Right cardiac atrium (tissue), 5 donors: ENCODE measurements at places on chromosomes 7 and 10. TPM values are rescaled to one million over a fixed set of nuclear protein-coding genes. Genes with fewer than 3 reads are reported as not detected.

DNA sequence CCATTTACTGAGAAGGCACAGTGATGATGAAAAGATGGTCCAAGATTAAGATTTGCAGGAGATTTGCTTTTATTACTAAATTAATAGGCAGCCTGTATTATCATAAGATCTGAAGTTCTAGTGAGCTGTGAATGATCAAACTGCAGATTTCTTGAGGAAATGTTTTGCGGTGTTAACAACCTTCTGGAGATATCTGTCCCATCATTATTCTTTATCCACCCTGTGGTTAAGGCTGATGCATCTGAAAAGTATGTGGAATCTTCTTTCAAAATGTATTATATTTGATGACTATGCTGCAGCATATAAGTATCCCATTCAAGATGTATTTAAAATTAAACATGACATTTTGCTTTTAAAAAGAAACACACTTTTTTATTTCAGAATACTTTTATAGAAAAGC, 150.3 kb downstream of the POLR1F start:
- no peak for DNase-seq

- DNase-seq, result no peak
These were observed 7.6 kb upstream of the GRID2IP start for GRCh38 chr7:6558837-6559236.

- peak; percentile 13 for DNase-seq
These were observed 32.2 kb upstream of the AQP1 start for GRCh38 chr7:30879139-30880124.

DNA sequence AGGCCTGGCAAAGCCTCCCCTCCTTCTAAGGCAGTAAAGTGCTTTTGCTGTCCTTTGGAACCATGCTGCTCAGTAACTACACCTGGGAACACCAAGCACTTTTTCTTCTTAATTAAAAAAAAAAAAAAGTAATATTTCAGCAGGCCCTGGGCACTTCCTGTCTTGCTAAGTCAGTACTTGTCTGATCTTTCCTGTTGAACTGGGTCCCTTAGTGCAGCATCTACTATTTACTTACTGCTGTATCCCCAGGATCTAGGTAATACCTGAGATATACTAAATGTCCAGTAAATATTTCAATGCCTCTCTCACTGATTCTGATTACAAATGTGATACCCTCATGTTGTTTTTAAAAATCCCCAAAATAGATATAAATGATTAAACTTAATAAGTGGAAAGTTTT, 77.4 kb downstream of the PPP1R3C start:
- DNase-seq, result no peak

DNA sequence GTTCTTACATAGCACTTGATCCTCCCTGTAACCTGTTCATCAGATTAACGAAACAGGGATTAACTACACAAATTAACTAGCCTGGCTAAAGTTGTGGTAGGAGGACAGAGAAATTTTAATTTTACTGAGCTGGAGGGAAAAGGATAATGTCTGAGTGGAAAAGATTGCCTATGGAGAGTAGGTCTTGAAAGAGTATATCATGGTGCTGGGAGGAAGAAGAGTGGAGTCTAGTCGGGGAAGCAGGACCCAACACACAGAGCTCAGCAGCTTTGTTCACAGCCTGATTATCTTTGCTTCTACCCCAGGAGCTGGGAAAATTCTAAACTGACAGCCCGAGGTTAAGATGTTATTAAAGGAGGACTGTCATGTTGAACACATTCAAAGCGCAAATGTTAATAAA, 6.1 kb upstream of the KDM7A start:
- no peak for DNase-seq

GRCh38 chr7:12889391-12889790, 202.0 kb downstream of the ARL4A start:
- DNase-seq, result no peak

DNA sequence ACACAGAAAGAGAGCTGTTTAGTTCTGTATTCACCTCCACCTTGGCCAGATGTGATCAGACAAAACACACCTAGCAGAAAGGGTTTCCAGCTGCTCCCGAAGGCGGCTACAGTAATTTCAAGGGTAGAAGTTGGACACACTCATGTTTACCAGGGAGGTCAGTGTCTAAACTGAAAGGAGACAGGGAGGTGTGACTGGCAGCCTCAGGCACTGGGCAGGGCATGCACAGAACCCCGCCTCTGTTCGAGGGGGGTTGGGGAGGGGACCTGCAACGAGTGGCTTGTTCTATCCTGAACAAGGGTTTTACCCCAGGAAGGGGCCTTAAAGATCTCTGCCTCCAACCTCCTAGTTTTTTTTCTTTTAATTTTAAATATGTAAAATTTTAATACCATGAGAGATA, 49.6 kb downstream of the BPGM start:
- DNase-seq, result peak; percentile 64

- DNase-seq, result no peak
These were observed 70.1 kb upstream of the CABCOCO1 start for GRCh38 chr10:61592581-61592980.

DNA sequence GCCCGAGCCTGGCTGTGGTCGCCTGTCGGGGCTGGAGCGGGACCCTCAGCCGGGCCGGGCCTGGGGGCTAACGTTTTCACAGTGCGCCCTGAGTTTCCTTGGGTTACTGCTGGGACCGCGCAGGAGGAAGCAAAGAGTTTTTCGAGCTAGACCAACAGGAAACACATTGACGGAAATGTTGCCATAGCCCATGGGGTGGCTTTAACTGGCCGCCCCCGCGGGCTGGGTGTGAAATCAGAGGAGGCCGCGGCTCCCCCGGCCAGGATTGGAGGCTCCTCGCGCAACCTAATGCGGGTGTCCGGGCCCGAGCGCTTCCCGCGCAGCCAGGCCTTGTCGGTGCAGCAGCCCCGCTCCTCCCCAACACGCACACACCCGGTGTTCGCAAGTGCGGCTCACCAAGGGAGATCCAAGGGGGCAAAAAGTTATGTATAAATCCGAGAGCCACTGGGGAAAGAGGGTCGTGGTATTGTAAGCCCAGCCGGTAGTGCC, 1.9 kb downstream of the HHEX start:
- peak; percentile 84 for DNase-seq

- peak; percentile 44 for DNase-seq
These were observed 179.2 kb upstream of the MBL2 start for GRCh38 chr10:52951824-52952223.

GRCh38 chr7:74289659-74290552, 699 bp downstream of the CLIP2 start:
- DNase-seq, result peak; percentile 59

Gene CUBN
- 0.41 TPM for polyA plus RNA-seq

DNA sequence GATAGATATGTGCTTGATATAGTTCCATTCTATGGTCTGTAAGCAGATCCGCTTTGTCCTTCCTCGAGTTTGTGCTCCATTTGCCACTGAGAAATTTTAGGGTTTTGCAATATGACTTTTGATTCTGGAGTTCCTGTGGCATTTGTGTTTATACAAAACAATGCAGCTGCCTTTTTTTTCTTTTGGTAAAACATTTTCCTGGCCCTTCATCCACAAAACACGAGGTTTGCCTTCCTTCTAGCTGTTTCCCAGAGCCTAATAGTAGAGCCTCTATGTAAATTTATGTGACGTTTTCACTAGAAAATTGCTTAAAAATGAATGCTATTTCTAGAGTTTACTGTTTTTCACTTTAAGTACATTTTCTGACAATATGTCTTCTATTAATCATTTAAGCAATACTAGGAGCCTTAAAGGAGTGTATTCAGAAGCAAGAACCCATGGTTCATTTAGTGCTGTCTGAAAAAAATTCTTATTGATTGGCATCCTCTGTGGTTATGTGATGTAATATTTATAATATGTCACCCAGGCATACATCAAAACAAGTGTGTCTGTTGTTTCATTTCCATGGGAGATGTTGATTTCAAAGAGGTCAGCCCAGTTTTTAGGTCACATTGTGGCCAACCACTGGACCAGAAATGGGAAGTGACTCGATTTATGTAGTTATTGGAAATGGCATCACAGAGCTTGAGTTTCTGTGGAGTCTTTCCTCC, 618.3 kb downstream of the LRMDA start:
- no peak for DNase-seq

DNA sequence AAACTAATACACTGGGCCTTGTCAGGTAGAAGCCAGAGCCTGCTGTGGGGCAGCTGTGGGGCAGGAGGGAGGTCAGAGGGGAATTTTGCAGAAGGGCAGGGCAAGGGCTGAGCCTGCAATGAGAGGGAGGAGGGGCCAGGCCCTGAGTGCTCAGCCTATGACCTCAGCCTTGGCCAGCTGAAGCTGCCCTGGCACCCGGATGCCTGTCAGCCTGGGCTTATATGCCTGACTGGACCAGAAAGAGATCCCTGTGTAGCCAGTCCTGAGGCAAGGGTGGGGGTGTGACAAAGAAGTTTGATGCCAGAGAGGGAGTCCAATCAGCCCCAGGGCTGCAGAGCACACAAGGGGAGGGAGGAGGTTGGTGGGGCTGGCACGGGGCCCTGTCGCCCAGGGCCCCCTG, 22.3 kb upstream of the PRRT4 start:
- DNase-seq, result no peak

DNA sequence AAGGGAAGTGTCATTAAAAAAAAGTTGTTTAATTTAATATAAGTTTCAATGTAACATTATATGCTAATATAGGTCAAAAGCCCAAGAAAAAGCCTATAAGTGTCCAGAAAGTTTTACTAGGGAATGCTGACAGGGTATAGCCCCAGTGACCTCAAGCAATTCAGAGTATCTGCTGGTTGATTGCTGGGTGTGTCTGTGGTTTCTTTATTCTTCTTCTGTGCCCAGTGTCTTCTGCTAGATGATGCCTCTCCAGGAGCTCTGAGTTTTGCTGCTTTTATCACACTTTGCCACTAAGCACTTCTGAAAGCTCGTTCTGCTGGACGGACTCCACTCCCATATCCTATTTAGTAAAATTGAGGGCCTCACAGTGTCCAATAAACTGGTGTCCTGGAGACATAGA, 212.2 kb upstream of the NRG3 start:
- no peak for DNase-seq

DNA sequence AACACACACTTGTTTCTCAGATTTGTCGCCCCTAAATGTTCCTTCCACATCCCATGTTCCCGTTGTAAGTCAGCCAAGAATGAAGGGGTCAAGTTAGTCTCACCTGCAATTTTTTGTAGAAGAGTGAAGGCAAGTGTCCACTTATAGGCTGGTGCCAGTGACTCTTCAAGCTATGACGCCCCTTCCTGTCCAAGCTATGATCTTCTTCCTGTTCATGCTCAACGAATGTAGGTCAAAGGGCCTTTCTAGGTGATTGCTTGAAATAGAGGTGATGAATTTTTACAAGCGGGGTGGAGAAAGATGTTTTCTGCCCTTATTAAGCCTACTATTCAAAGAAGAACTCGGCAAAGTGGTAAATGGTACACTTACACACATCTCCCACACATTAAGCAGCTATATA, 41.0 kb downstream of the CDK1 start:
- no peak for DNase-seq

- DNase-seq, result no peak
These were observed 112.8 kb upstream of the AHR start for GRCh38 chr7:17185690-17186070.

Gene NPFFR1
- 0.02 TPM for polyA plus RNA-seq

DNA sequence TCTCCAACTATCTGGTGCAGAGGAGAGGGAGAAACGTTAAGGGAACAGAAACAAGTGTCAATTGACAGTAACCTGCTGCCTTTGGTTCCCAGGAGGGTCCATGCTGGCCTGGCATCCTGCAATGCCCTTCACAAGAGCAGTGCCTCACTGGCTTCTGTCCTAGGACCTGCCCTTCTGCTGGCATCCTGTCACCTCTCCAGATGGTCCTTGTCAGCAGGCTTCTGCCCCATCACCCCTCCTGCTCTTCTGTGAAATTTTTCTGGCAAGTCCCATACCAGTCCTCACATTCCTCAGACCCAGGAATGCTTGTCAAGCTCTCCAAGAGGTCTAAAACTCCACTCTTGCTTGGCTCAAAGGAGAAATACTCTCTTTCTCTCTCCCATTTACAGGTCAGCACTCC, 34.2 kb downstream of the C10orf67 start:
- no peak for DNase-seq

GRCh38 chr7:39602351-39602750, 21.0 kb upstream of the RALA start:
- DNase-seq, result no peak

DNA sequence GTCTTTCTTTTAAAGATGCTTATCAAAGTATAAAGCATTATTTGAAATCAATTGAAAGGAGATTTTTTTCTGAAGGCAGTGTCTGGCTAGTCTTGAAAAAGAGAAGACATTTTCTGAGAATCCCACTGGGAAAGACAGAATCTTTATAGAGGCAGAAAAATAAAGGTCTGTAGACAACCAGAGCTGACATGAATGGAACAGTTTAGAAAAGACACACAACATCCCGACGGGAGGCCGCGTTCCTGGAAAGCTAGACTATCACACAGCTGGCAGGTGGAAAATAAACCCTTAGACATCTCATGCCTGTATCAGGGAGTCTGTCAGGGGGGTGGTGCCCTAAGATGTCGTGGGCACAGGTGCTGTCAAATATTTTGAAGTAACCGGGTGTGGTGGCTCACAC, 48.0 kb upstream of the KLF6 start:
- no peak for DNase-seq

GRCh38 chr10:49040601-49041000, 74.7 kb downstream of the VSTM4 start:
- DNase-seq, result no peak

DNA sequence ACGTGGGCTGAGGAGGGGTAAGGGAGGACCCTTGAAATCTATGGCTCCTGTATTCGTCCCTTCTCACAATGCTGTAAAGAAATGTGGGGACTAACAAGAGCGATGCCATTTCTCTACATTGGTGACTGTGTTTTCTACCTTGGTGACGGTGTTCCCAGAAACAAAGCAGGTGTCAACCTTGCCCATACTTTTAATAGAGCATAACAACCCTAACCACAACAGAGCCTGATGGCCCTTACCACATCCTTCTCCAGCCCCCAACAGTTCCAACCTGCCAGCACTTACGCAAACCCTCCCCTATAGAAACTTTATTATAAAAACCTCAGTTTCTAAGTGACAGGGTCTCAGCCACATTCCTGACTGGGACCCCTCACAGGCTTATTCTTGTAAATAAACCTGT, 28.2 kb upstream of the ADCYAP1R1 start:
- DNase-seq, result no peak

Gene INA
- 0.16 TPM for polyA plus RNA-seq

GRCh38 chr10:124367936-124368335, 50.8 kb downstream of the OAT start:
- DNase-seq, result no peak

DNA sequence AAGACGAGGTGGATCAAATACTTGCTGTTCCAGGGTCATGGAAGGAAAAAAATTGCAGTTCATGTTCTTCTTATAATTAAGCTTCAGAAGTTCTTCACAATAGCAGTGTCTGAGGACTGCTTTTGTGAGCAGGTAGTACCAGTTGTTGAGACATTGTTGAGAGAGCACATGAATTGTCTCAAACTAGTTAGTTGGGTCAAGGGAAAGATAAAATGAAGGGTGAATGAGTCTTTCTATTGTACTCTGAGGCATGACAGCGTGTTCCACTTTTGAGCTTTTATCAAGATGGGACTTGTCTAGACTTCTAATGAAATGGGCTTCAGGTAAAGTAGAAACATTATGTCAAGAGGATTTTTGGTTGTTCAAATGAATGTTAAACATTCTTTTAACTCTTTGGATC, 26.0 kb downstream of the KAT6B start:
- no peak for DNase-seq
